ENCODE measurements at places on chromosomes 16 and 17.

- no peak for DNase-seq
Measured at GRCh38 chr17:75645889-75646637, 12.8 kb downstream of the SMIM5 start.

- DNase-seq, result no peak
Measured at GRCh38 chr16:88351491-88352101, 31.2 kb upstream of the ZNF469 start.

GRCh38 chr16:9647981-9648701 is 534.1 kb downstream of the GRIN2A start:
- no peak for DNase-seq

GRCh38 chr16:89409161-89409711 is 81.1 kb downstream of the ANKRD11 start:
- DNase-seq, result peak; percentile 44

DNA sequence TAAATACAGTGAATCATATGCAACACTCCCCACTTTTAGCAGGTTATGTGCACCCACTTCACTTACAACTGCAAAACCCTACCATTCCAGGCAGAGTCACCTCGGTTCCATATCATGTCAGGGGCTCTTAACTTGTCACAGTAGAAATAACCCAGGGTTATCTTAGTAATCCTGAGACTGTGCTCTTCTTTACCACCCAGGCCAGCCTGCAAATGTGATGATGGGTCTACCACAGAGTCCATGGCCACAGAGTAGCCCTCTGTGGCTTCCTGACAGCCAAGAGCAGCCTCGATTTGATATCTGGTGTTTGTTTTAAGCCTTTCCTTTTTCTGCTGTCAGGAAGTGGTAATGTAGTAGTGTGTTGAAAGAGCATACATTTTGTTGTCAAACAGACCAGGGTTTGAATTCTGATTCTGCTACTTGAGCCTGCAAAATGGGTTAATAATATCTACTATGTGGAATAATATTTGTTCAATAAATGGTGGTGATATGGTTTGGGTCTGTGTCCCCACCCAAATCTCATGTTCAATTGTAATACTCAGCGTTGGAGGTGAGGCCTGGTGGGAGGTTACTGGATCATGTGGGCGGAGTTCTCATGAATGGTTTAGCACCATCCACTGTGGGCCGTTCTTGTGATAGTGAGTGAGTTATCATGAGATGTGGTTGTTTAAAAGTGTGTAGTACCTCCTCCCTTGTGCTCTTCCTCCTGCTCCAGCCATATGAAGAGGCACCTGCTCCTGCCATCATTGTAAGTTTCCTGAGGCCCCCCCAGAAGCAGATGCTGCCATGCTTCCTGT is 416.5 kb downstream of the UTP18 start:
- no peak for DNase-seq

- no peak for DNase-seq
Measured at GRCh38 chr17:64627797-64628196, 34.3 kb downstream of the SMURF2 start.

DNA sequence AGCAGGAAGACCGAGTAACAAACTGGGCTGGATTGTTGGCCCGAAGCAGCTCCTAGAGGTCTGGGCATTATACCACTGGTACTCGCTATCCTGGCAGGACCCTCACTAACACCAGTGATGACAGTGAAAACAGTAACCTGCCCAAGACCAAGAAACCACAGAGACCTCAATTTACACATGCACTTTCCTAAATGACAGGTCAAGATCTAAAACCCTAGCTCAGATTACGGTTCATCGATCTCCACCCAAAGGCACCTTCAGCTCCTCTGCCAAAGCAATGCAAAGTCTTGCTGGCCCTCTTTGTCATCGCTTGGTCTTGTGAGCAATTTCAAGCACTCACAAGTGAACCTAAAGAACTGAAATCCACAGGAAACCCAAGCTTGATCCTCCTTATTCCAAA is 1.5 kb downstream of the PIP4K2B start:
- no peak for DNase-seq

GRCh38 chr17:12088035-12088434 is 67.4 kb downstream of the MAP2K4 start:
- DNase-seq, result no peak

DNA sequence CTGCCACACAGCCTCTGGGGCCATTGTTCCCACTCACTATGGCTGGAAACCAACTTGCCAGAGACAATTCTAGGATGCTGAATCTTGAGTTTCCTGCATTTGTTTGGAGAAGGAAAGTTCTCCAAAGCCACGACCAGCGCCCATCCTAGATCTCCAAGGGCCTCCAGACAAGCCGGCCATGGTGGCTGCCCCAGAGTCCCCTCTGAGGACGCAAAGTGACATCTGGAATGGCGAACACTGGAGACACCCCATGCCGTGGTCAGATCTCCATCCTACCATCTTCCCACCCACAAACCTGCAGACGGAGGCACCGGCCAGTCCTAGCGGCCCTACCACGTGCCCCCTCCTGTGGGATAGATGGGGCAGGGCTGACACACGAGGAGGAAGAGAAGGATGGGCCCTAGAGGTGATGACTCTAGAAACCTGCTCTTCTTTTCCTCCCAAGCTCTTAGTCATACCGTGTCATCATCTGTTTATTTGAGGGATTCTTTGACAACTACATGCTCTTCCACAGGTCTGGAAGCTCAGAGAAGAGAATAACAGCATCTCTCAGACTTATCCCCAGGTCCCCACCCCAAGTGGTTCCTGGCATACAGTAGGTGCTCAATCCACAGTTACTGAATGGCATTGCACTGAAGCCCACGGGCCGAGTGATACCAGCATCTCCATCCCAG is 71.3 kb downstream of the MYH11 start:
- DNase-seq, result no peak

- no peak for DNase-seq
Measured at GRCh38 chr17:47878203-47879027, 17.6 kb upstream of the SP2 start.

GRCh38 chr16:66802159-66802558 is 775 bp upstream of the TERB1 start:
- no peak for DNase-seq

- no peak for DNase-seq
Measured at GRCh38 chr17:72942579-72942978, 149.9 kb downstream of the SLC39A11 start.

- no peak for DNase-seq
Measured at GRCh38 chr16:6684076-6684673, 648.5 kb upstream of the RBFOX1 start.

DNA sequence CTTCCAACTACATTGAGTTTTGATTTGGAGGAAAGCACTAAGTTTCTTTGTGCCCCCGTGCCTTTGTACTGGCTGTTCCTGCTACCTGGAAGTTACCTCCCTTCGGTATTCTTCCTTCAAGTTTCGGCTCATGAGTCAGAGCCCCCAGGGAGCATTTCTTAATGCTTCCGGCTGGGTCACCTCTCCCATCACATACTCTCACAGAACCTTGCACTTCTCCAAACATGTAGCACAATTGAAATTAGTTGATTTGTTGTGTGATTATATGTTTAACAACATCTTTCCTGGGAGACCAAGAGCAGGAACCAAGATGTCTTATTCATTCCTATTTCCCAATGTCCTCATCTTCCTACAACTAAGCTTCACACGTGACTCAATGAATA is 158.6 kb upstream of the CDH5 start:
- no peak for DNase-seq

GRCh38 chr17:49987681-49988441 is 7.2 kb downstream of the DLX3 start:
- DNase-seq, result no peak

- DNase-seq, result no peak
Measured at GRCh38 chr17:47935961-47936360, 5.4 kb upstream of the PNPO start.

DNA sequence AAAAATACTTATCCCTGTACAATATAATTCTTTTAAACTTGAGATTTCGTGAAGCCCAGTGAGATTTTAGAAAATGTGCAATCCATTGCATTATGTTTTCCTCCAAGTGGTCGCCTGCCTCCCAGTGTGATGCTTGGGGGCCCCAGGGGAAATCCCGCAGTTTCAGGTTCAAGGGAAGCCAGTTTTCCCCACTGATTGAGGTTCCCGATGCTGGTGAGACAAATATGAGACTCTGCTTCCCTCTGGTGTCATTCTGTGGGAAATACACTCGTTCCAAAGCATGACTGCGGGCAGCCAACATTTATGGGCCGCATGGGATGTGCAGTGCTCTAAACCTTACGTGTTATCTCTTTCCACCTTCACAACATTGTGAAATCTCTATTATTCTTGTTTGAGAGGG is 200.8 kb downstream of the PRKCB start:
- DNase-seq, result peak; percentile 12

DNA sequence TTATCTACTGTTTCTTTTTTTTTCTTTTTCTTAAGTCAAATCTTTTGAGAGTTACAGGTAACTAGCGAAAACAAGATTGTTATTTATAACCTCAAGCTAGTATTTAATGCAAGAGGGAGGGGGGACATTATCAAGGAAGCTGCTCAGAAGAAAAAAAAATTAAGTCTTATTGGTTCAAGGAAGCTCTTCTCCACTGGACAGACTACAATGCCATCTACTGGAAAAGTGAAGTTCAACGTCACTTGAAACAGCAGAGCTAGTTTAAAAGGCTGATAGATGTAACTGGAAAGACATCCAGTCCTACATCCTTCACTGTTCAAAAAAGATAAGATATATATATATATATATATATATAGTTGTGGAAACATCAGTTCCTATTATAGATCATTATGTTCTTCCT is 418.0 kb upstream of the PSMD7 start:
- DNase-seq, result no peak

- DNase-seq, result no peak
Measured at GRCh38 chr17:43226393-43226792, 2.0 kb downstream of the CCDC200 start.

- DNase-seq, result no peak
Measured at GRCh38 chr17:46818929-46819859, 702 bp upstream of the WNT3 start.

- no peak for DNase-seq
Measured at GRCh38 chr17:30086896-30087295, 29.7 kb upstream of the NSRP1 start.

DNA sequence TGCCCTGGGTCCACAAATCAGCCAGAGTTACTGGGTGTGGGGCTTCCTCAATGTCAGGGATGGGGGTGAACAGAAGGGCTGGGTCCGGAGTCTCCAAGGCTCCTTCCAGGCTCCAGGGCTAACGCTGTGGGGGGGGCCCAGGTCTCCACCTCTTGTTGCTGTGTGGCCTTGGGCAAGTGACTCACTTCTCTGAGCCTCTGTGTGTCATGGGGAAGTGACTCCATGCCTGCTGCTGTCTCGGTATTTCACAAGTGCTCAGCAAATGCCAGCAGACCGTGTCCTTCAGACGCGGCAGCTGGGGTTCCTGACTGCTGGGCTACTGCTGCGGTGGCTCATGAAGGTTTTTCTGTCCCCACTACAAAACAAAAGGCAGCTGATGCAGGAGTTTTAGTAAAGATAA is 26.6 kb downstream of the JPH3 start:
- no peak for DNase-seq

DNA sequence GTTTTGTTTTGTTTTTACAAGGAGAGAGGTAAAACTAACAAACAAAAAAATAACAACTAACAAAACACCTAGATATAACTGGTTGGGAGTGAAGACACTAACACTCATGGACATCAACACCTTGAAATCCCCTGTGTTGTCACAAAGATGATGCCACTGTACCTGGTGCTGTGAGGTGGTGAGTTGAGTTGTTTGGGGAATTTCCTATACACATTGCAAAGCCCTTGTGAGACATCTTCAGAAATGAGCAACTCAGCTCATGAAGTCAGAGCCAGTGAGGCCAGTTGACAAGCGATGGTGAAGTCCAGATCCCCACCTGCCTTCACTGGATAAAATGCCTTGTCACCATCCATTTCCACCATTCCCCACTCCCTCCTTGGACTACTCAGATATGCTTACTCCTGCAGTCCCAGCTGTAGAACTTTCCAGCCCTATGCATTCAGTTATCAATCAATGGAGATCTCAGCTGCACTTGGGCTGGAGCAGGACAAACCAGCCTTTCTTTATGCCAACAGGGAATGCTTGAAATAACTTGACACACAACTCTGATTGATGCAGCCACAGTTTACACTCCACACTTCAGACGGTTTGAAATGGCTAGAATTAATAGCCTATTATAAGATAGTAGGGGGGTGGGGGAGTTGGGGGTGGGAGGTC is 22.2 kb downstream of the ANKFN1 start:
- DNase-seq, result no peak

DNA sequence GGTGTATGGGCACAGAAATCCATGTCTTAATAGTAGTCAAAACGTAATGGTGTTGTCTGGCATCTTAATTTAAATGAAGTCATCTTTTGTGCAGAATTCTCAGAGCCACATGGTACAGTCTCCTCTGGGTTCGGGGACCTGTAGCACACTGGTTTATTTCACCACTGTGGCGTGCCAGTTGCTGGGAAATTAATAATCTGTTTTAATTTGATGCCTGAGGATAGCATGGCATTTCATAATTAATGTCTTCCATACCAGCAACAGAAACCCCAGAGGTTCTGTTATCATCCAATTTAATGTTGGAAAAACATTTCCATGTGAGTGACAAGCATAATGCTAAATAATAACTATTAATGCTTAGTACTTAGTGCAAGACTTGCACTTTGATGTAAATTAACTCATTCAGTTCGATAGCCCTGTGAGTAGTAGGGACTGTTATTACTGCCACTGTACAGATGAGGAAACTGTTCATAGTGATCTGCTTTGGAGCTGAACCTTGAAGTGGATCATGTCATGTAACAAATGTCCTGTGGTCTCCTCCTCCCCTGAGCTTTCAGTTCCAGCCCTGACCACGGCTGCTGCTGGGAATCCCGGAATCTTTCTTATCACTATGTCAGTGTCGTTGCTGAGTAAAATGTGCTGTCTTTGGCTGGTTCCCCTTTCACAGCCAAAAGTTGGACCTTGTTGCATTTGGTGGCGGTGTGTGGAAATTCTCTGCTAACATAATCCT is 51.2 kb downstream of the SNX29 start:
- no peak for DNase-seq

DNA sequence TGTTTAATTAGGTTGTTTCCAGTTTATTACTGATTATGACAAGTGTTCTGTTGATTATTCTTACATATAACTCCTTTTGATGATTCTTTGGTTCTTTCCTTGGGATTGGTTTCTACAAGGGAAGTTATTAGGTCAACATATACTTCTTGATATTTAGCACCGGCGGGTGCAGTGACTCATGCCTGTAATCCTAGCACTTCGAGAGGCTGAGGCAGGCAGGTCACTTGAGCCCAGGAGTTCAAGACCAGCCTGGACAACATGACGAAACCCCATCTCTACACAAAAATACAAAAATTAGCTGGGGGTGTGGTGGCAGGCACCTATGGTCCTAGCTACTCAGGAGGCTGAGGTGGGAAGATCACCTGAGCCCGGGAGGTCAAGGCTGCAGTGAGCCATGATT is 120.2 kb upstream of the HAS3 start:
- no peak for DNase-seq

- DNase-seq, result no peak
Measured at GRCh38 chr17:81302861-81303333, 7.8 kb upstream of the SLC38A10 start.

Measured in stimulated activated CD8-positive, alpha-beta memory T cell treated with anti-CD3 and anti-CD28 coated beads, Interleukin-7, amount 100 ng/mL, for 1 hour (primary cell).